Heart right ventricle (tissue), 16 donors: ENCODE measurements at places on chromosomes 11 and 22. TPM values are rescaled to one million over a fixed set of nuclear protein-coding genes. Genes with fewer than 3 reads are reported as not detected.

OR8K3 gene
- total RNA-seq: not detected

MMP11 gene
- total RNA-seq: 22.8 TPM

OAF gene
- total RNA-seq: 8.4 TPM

SCYL1 gene
- 53.2 TPM for total RNA-seq

ACR gene
- 0.59 TPM for total RNA-seq

MRGPRX4 gene
- not detected for total RNA-seq

SGSM1 gene
- total RNA-seq: 8.6 TPM

GAS2L1 gene
- 14.3 TPM for total RNA-seq

DNA sequence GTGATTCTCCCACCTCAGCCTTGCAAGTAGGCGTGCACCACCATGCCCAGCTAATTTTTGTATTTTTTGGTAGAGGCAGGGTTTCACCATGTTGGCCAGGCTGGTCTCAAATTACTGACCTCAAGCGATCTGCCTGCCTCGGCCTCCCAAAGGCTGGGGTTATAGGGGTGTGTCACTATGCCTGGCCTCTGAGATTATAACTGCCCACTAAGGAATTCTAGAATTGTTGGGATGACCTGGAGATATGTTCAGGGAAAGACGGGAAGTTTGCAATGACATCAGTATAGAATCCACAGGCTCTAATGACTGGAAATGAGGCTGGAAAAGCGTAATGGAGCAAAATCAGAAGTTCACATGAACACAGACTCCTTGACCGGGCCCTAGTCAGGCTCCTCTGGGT, 62.2 kb downstream of the CLMP start:
- peak overlapping the region; percentile 14 for H3K27ac ChIP-seq
- no peak for DNase-seq

GRCh38 chr11:76666830-76667229, 3.7 kb downstream of the LRRC32 start:
- H3K27ac ChIP-seq: peak overlapping the region; percentile 95
- peak overlapping the region; percentile 71 for H3K4me3 ChIP-seq
- no peak for DNase-seq

- no peaks in the 10 kb centered on the region for H3K27me3 ChIP-seq
- peaks cover 37% of the 10 kb centered on the region for H3K36me3 ChIP-seq
- H3K27ac ChIP-seq: no peak overlapping the region
- no peak for DNase-seq
- peaks cover 12% of the 10 kb centered on the region for H3K4me1 ChIP-seq
Observed at GRCh38 chr11:74237541-74237940, 66.5 kb downstream of the PPME1 start.

DNA sequence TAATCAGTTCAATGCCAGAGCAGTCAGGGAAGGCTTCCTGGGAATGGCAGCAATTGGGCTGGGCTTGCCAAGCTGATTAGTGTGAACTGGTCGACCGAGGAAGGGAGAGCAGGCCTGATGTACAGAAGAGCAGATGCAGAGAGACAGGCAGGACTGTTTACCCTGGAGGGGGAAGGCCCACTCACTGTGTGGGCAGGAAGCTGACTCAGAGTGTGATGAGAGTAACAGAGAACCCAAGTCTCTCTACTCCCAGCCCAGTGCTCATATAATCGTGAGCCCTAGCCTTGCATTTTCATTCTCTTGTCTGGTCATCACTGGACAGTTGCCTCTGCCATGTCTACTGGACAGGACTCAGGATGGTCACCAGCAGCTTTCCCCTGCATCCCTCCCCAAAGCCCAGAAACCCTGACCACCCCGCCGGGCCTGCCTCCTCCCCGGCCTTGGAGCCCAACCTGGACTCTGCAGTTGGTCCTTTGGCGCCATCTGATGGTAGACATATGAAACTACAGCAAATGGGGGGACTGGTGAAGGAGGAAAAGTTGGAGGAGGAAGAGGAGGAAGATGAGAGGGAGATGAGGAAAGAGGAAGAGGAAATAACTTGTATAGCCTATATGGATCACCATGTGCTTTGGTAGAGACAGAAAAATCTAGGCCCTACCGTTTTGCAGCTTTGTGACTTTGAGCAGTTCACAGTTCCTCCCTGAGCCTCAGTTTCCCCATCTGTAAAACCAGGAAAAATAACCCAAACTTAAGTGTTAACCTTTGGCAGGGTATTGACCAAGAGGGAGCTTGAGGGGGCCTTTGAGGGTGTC, 43.4 kb upstream of the PRDM11 start:
- H3K4me1 ChIP-seq: peaks cover 23% of the 10 kb centered on the region
- no peaks in the 10 kb centered on the region for H3K27me3 ChIP-seq
- DNase-seq: peak; percentile 62
- no peak overlapping the region for H3K4me3 ChIP-seq
- H3K27ac ChIP-seq: no peak overlapping the region

DNA sequence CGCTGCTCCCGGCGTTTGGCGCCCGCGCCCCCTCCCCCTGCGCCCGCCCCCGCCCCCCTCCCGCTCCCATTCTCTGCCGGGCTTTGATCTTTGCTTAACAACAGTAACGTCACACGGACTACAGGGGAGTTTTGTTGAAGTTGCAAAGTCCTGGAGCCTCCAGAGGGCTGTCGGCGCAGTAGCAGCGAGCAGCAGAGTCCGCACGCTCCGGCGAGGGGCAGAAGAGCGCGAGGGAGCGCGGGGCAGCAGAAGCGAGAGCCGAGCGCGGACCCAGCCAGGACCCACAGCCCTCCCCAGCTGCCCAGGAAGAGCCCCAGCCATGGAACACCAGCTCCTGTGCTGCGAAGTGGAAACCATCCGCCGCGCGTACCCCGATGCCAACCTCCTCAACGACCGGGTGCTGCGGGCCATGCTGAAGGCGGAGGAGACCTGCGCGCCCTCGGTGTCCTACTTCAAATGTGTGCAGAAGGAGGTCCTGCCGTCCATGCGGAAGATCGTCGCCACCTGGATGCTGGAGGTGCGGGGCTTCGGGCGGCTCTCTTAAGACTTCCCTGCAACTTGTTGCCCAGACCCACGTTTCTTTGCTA, at the start of gene CCND1:
Gene CCND1, plus strand, starts transcription at position 162 of the 587 bp plus-strand sequence. Its CDS starts 158 bp downstream, at position 320.
- DNase-seq: peak; percentile 85
- peak within 1 kb of the TSS; percentile 84 for H3K4me3 ChIP-seq
- H3K27me3 ChIP-seq: peaks cover 14% of the 10 kb centered on the region
- peak within 1 kb of the TSS; percentile 95 for H3K27ac ChIP-seq
- peaks cover 41% of the 10 kb centered on the region for H3K4me1 ChIP-seq

DNA sequence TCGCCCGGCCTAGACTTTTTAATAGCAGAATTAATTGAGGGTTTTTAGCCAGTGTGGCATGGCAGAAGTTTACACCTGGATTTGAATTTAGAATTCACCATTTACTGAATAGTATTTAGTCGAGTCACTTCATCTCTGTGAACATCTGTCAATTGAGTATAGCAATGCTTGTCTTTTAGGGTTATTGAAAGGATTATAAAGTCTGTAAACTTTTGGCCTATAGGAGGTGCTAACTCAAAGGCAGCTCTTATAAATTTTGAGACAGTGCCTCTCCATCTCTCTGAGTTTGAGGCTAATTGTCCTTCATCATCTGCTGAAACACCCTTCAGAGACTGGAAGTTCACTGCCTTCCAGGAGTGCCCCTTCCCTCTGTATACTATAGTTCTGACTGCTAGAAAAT, 205.0 kb downstream of the NELL1 start:
- DNase-seq: no peak
- H3K27me3 ChIP-seq: peaks cover 5% of the 10 kb centered on the region
- H3K27ac ChIP-seq: no peak overlapping the region
- H3K4me1 ChIP-seq: no peaks in the 10 kb centered on the region
- no peak overlapping the region for H3K4me3 ChIP-seq

DNA sequence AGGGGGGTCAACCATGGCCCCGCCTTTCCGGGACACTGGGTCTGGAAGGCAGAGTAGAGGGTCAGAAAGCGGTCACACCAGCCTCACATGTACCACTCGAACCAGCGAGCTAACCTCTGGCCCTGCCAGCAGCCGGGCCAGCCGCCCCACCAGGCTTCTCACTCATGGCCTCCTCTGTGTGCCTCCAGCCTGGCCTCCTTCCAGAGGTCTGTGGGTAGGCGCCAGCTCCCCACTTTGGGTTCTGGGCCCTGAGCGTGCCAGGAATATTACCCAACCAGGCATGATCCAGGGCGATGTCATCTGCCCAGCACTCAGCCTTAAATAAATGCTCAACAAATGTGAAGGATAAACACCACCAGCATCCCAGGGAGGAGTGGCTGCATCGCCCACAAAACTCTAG, 5.8 kb downstream of the SCUBE1 start:
- no peaks in the 10 kb centered on the region for H3K36me3 ChIP-seq
- H3K4me1 ChIP-seq: no peaks in the 10 kb centered on the region
- DNase-seq: no peak
- H3K27ac ChIP-seq: no peak overlapping the region
- H3K4me3 ChIP-seq: no peak overlapping the region

- no peak for DNase-seq
- H3K27me3 ChIP-seq: peaks cover 34% of the 10 kb centered on the region
- H3K4me1 ChIP-seq: no peaks in the 10 kb centered on the region
- no peaks in the 10 kb centered on the region for H3K36me3 ChIP-seq
Observed at GRCh38 chr11:115918576-115918975, 414.4 kb upstream of the CADM1 start.

GRCh38 chr11:111231836-111232235, 13.7 kb upstream of the POU2AF2 start:
- H3K27ac ChIP-seq: no peak overlapping the region
- DNase-seq: no peak
- H3K4me1 ChIP-seq: peaks cover 10% of the 10 kb centered on the region
- no peak overlapping the region for H3K4me3 ChIP-seq

- H3K4me1 ChIP-seq: peaks cover 29% of the 10 kb centered on the region
- H3K36me3 ChIP-seq: no peaks in the 10 kb centered on the region
- H3K27ac ChIP-seq: no peak overlapping the region
- H3K4me3 ChIP-seq: no peak overlapping the region
- peaks cover 3% of the 10 kb centered on the region for H3K27me3 ChIP-seq
- DNase-seq: peak; percentile 55
Observed at GRCh38 chr22:35567351-35568141, 26.9 kb downstream of the RASD2 start.
